ENCODE measurements at places on chromosomes 12 and 14.
A peak's percentile ranks its signal among the peaks of the same experiment; 100 is the strongest.

GRCh38 chr12:92412856-92413255 lies 267.2 kb upstream of the BTG1 start:
- no peak for DNase-seq

- DNase-seq = no peak
Observed at GRCh38 chr12:52522346-52523011, 2.3 kb upstream of the KRT5 start.

DNA sequence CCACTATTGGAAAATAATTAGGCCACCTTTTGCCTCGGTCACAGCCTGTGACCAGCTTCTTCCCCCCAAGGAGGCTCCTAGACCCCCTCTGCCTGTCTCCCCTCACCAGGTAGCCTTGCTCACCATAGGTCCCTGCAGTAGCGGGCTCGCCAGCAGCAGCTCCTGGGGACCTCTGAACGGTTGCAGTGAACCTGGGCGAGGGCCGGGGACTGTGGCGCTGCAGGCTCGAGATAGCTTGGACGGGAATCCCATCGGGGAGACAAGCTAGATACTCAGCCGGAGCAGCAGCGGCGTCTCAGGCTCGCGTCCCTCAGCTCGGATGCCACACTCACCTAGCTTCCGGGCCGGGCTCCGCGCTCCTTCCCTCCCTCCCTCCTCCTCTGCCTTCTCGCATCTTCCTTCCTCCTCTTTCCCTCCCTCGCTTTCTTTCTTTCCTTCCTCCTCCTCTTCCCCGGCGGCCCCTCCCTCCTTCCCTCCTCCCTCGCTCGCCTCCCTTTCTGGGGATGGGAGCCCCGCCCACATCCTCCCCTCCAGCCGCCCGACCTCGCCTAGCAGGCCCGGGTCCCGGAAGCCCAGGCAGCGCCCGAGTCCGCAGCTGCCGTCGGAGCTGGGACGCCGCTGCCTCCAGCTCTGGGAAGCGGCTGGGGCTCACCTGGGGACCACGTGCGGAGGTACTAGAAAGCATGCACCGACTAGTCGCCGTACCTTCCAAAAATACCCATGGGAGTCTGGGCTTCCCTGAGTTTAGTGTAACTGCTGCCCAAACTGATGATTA lies at the start of gene BMP4:
Gene BMP4, minus strand, starts transcription at position 399 of the 775 bp plus-strand sequence. CDS start 4,603 bp downstream, outside the sequence.
- no peak for DNase-seq

GRCh38 chr14:71354801-71355200 lies 447.5 kb downstream of the PCNX1 start:
- no peak for DNase-seq

- DNase-seq = peak; percentile 12
Observed at GRCh38 chr14:72608391-72609204, 285.3 kb downstream of the DPF3 start.

DNA sequence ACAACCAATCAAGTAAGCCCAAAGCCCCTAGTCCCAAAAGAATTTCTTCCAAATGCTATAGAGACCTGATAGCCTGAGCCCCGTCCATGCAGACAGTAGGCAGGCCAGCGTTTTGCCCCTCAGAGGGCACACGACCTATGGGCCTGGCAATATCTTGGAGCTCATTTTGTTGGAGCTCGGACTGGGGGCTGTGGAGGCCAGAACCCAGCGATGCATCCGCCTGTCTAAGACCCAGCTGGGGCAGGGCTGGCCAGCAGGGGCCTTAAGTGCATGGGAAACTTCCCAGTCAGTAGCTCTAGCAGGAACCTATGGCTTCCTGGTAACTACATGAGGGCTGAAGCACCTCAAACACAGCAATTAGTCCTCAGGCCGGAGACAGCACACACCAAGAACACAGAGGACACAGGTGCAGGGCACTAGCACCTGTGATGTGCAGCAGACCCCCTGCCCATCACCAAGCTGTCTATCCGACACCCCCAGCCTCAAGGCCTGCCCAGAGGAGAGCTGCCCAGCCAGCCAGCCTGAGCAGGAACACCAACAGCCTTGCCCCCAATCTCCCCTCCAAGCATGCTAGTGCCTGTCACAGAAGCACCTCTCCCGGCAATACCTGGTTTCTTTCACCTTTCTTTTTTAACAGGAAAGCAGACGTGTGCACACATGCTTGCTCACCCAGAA lies 50.8 kb downstream of the ARL6IP4 start:
- DNase-seq = no peak

DNA sequence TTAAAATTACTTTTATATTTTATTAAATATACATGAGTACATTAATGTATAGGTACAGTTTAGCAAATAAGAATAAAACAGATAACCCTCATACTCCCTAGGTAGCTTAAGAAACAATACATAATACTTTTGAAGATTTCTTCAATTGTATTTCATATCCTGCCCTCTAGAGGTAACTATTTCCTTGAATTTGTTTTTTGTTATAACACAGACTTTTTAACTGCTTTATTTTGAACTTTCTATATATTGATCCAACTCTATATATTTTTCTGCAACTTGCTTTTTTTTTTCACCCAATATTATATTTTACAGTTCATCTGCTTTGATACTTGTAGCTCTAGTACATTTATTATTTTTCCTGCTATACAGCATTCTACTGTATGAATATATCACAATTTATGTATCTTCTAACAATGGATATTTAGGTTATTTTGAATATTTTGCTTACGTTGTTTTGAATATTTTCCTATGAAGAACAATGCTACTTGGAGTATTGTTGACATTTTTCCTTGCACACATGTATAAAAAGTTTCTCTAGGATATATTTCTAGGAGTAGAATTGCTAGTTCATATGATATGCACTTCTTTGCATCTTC lies 72.8 kb upstream of the ABCD2 start:
- no peak for DNase-seq

- DNase-seq = no peak
Observed at GRCh38 chr12:64412459-64412858, 8.3 kb downstream of the XPOT start.

- DNase-seq = no peak
Observed at GRCh38 chr12:51326698-51327439, 2.9 kb upstream of the BIN2 start.

- DNase-seq = no peak
Observed at GRCh38 chr14:103729496-103730448, 14.2 kb downstream of the ZFYVE21 start.

GRCh38 chr12:14577344-14577743 lies 9.7 kb upstream of the PLBD1 start:
- DNase-seq = no peak

DNA sequence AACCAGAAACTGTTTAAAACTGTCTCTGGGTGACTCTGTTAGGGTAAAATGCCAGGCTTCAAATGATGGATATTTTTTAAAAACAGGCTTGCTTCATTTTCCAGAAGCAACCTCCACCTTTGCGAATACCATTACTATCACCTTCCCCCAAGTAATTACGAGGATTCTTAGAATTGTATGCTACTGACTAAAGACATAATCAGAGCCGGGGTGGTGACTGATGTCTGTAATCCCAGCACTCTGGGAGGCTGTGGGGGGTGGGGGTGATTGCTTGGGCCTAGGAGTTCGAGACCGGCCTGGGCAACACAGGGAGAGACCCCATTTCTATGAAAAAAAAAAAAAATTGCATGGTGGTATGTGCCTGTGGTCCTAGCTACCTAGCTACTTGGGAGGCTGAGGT lies 38.3 kb downstream of the FGD6 start:
- DNase-seq = no peak

DNA sequence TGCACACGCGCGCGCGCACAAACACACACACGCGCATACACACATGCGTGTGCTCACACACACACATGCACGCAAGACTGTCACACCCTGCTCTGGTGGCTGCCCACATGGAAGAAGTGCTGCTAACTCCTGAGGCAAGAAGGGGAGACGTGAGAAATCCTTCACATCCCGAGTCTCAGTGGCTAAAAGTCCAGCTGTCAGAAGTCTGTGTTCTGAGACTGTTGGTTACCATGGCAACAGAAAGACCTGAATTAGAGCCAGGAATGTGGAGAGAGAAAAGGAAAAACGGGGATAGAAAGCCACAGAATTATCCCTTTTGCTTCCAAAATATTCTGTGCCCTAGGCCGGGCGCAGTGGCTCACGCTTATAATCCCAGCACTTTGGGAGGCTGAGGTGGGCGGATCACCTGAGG lies 71.2 kb downstream of the PPFIBP1 start:
- DNase-seq = no peak

- no peak for DNase-seq
Observed at GRCh38 chr12:80763874-80764273, 47.2 kb downstream of the MYF5 start.

DNA sequence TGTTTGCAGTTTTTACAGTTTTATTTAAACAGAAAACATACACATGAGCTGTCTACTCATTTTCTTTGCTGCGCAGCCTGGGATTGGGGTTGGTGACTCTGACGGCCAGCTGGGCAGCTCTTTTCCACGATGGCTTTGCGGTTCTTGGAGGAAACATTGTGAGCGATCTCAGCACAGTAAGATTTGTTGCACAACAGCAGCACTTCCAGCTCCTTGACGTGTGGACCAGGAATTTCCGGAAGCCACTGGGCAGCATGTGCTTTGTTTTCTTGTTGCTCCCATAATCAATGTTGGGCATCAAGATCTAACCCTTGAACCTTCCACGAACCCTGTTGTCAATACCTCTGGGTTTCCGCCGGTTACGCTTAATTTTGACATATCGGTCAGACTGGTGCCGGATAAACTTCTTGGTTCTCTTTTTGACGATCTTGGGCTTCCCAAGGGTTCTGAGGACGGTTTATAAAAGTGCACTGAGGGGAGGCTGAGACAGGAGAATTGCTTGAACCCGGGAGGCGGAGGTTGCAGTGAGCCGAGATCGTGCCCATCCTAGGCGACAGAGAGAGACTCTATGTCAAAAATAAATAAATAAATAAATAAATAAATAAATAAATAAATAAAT lies 21.8 kb downstream of the FKBP11 start:
- no peak for DNase-seq

GRCh38 chr12:47184229-47184628 lies 104.5 kb upstream of the AMIGO2 start:
- DNase-seq = no peak
